ENCODE measurements at places on chromosomes 4 and X.

GRCh38 chrX:13110433-13111324, 66.3 kb upstream of the FAM9C start:
- no peak for DNase-seq

DNA sequence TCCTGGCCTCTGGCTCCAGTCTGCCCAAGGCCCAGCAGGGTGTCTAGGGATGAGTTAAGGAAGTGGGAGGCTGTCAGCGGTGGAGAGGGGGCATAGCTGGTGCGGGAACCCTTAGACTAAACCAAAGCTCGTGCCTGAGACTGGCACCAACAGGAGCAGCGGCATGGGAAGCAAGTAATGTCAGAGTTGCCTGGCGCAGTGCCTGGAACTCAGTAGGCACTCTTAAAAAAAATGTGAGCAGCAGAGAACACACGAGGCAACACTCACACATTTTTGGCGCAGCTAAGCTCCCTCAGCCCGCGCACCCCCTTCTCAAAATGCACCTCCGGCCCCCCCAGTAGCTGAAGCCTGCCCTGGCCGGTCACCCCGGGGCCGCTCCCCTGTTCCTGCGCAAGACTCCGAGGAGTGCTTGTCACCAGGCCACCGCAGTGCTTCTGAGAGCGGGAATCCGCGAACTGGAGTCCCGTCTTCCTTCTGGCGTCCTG, 583 bp downstream of the GABRE start:
- no peak for DNase-seq

DNA sequence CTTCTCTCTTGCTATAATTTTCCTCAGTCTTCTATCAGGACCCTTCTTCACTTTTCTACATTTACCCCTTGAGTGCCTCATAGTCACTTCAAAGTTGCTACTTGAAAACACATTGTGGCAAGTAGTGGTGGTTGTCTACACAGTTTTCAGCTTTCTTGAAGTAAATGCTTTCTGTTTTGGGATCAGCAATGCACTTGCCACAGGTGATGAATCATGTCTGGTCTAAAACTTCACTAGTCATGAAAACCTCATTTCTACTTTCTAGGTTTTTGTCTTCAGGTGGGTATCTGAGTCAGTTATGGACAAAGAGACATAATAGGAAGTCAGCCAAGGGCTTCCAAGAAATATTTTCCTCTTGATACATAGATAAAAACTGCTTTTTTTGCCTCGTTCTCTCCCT, 359.2 kb downstream of the CCSER1 start:
- no peak for DNase-seq

DNA sequence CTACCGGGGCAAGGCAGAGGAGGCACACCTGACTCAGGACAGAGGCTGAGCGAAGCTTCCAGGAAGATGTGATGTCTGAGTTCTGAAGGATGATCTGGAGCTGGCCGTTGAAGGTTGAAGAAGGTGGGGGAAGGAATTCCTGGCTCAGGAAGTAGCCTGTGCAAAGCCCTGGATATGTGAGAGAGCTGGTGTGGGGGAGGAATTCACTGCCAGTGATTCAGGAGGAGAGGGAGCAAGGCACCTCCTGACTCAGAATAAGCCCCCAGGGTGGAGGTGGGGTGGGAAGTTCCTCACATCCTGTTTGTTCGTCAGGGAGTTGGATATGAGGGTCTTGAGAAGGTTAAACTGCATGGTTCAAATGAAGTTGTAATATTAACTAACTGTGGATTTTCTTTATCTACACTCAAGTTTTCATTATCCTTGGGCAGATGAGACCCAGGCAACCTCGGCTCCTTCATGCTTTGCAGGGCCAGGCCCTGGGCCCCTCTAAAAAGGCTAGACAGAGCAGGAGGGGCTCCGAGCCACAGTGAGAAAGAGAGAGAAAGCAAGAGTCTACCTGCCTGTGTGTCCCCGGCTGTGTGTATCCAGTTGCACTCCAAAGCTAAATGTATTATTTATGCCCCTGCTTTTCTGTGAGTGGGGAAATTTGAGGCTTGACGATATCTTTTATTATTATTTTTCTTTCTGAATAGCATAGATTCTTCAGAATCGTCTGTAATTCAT, 7.1 kb downstream of the NHSL2 start:
- DNase-seq: no peak

DNA sequence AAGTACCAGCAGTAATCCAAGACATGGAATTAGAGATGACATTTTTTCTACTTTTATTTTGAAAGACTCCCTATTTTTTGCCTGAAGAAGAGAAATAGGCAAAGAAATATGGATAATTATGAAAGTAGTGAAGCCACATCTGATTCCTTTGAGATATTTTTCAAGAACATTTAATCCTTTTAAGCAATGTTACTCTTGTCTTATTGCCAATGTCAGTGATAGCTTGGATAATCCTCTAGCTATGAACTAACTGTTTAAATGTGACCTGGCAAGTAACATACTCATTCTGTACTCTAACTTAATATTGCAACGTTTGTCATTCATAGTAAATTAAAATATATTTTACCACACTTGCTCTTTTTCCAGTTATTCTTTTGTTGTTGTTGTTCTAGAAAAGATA, 181.3 kb downstream of the VEGFC start:
- DNase-seq: no peak

DNA sequence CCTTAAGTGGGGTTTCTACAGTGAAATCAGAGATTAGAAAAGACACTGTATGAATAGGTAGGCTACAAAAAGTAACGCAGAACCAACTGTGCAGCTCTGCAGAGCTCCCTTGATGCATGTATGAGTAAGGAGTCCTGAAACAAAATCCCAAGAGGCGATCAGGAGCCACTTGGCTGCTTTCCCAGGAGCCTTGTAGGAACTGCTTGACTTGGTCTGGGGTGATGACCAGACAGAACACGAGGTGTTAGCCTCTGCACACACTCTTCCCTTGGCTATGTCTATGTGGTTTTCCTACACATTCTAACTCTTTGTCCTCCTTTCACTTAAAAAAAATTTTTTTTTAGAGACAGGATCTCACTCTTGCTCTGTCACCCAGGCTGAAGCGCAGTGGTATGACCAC, 22.8 kb upstream of the AP1S2 start:
- DNase-seq: no peak

- no peak for DNase-seq
Measured at GRCh38 chrX:125137521-125137920, 182.2 kb upstream of the TEX13C start.

DNA sequence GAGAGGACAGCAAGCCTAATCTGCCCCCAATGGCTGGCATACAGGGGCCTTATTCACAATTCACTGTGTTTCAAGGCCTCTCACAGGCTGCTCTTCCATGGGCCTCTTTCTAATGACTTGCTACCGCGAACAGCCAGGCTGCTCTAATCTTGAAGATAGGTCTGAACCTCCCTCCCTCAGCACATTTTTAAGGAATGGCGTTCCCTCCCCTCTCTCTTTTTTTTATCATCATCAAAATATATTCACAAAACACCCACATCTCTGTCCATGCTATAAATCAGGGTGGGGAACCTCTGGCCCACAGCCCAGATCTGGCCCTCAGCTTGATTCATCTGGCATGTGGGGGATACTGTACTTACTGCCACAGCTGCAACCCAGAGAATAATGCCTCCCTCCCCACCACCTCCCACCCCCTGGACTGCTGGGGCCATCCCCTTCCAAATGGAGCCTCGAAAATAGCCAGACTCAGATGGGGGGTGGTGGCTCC, 76.2 kb upstream of the PLAC1 start:
- no peak for DNase-seq

GRCh38 chr4:150039274-150040127, 38.7 kb upstream of the DCLK2 start:
- no peak for DNase-seq

DNA sequence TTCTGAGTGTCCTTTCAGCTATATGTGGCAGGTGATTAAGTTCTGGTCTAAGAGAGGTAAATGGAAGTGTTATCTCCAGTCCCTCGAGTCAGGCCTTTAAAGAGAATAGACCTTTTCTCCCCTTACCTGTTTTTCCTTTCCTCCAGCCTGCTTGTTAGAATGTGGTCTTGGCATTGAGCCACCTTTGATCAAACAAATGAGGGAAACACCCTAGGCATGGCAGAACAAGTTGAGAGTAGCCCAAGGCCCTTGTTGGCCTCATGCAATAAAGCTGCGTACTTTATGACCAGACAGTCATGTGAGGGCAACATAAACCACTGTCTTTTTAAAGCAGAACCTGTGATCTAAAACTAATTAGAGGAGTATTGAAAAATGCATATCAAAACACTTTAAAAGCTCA, 13.2 kb upstream of the IL13RA2 start:
- DNase-seq: no peak

GRCh38 chrX:71618787-71619186, 476 bp upstream of the CXCR3 start:
- no peak for DNase-seq

DNA sequence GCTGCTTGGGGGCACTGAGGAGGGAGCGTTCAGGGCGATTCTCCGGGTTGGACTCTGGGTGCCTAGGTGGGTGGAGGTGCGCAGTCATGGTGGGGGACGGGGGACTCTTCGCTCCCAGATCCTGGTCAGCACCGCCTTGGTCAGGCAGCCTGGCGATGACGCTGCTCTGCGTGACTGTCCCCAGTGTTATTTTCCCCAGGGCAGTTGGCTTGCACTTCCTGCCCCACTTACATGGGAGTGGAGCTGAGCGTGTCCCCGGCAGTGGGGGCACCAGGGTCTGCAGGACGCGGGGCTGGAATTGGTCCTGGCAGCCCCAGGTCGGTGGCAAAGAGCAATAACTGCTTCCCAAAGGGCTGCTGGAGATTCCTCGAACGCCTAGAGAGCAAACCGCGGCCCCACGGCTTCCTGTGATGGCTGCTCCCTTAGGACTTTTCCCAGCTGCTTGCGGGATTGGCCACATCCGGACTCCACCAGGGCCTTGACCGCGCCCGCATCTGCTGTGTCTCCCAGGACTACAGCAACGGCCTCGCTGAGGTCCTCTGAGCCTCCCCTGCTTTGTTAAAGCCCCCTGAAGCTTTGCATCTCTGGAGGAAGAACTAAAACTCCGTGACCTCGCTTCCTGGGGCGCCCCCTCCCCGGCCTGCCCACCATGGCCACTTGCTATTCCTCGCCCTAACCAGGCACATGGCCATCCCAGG, 35.3 kb upstream of the GPR78 start:
- DNase-seq: no peak

DNA sequence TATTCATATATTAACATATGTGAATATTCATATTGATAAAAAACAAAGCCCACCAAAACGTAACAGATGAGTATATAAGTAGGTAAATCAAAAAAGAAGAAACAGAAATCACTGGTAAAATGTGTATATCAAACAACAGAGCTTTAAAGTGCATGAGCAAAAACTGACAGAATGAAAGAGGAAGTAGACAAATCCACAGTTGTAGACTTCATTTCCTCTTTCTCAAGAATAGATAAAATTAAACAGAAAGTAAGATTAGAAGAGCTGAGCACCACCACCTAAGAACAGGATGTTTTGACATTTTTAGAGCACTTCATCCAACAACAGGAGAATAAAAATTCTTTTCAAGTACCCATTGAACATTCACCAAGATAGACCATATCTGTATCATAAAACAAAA, 64.6 kb downstream of the CNKSR2 start:
- DNase-seq: no peak

- DNase-seq: no peak
Measured at GRCh38 chr4:106329041-106329618, 12.8 kb downstream of the AIMP1 start.

DNA sequence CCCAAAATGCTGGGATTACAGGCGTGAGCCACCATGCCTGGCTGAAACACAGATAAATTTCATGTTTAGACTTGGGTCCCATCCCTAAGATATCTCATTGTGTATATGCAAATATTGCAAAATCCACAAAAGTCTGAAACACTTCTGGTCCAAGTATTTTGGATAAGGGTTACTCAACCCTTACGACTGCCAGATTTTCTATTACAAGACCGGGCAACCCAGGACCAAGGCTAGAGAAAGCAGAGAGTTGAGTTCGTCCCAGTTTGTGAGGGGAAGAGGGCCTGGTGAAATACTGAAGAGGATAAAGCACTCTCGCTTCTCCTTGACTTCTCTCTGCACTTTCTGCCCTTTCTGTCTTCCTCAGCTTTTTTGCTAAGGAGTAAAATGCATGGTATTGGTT, 34.5 kb downstream of the ZFX start:
- DNase-seq: no peak

DNA sequence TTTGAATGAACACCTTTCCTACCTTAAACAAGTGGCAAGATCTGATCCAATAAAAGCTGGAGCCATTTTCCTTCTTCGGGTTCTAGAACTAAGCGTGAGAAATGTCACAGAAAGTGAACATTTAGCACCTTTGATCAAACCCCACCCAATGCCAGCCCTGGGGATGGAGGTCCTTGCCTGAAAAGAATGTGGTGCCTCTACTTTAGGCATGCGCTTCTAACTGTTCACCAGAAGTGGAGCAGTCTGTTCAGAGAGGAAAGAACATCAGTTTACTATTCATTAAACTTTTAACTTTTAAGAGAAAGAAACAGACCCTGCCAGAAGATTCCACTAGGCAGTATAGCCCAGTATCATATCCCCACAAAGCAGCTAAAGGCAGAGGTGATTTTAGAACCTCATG, 75.9 kb downstream of the INTS12 start:
- no peak for DNase-seq

DNA sequence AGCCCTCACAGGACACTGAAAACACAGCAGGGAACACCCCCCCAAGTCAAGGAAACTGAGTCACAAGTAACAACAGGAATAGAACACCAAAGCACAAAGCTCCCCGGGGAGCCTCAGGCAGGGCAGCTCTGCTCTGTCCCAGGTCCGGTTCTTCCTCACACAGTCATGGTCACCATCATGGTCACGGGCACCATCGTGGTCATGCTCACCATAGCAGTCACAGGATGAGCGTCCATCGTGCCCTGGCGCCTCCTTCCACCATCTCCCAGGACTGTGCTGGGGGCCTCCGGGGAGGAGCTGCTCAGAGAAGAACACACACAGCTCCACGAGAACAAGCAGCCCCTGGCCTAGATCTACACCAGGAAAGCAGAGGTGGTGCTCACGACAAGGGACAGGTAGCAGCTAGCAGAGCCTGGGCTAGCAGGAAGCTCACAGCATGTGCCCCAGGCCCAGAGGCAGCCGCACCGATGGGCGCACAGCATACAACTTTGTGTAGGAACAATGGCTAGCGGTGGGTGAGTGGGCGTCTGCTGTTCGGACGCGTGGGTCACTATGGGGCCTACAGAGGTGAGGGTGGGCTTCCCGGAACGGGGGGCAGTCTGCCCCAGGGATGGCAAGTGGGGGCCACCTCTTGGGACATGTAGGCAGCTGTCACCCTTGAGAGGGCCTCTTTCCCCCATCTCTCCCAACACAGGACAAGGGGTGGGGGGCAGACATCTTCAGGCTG, 3.4 kb downstream of the PNMA6F start:
- DNase-seq: no peak

GRCh38 chr4:123755655-123756054, 359.1 kb downstream of the SPRY1 start:
- no peak for DNase-seq

DNA sequence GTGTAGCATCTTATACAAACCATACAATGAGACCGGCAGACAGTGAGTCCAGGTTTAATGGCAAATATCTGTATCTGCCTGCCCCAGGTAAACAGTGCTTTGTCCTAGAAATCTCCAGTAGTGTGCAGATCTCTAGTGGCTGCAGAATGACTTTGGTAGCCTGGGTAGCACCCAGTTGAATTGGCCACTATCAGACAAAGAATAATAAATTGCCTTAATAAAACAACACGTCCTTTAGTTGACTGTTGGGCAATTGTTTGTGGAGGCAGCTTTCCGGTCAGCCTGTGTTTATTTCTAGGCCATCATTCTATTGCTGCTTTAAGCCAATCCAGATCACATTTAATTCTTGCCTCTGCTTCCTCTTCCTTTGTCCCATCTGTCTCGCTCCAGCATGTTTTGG, 52.5 kb downstream of the SNX25 start:
- DNase-seq: no peak

- DNase-seq: no peak
Measured at GRCh38 chr4:22910200-22910599, 217.5 kb downstream of the GBA3 start.

GRCh38 chrX:65894133-65894532, 145.7 kb downstream of the VSIG4 start:
- DNase-seq: no peak

Data from cortex of kidney (tissue), 1 donor.